ENCODE measurements at places on chromosomes 7 and 10.
A peak's percentile ranks its signal among the peaks of the same experiment; 100 is the strongest.

- no peak overlapping the region for H3K4me3 ChIP-seq
- DNase-seq, result no peak
- H3K36me3 ChIP-seq, result no peaks in the 10 kb centered on the region
- H3K4me1 ChIP-seq, result no peaks in the 10 kb centered on the region
- H3K27ac ChIP-seq, result no peak overlapping the region
- H3K27me3 ChIP-seq, result no peaks in the 10 kb centered on the region
These were observed 69.4 kb downstream of the WIPF3 start for GRCh38 chr7:29875741-29876140.

- peaks cover 12% of the 10 kb centered on the region for H3K4me1 ChIP-seq
- H3K27me3 ChIP-seq, result no peaks in the 10 kb centered on the region
- peak; percentile 21 for DNase-seq
These were observed 39.9 kb downstream of the RBM17 start for GRCh38 chr10:6128591-6129251.

DNA sequence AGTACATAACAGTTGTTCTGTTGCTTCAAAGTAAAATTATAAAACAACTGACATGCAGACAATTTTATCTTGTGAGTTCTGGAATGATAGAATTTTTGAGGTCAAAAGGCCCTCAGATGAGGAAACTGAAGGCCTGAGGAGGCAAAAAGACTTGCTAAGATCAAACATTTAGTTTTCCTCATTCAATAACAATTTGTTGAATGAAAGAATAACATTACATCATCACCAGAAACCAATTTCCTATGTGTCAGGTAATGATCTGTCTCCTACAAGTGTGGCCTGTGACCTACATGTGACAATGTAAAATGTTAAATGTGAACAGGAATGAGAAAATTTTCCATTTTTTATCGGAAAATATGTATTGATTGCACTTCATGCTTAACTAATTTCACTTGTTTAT, 16.6 kb upstream of the ASB4 start:
- H3K27me3 ChIP-seq, result no peaks in the 10 kb centered on the region
- DNase-seq, result no peak
- H3K4me1 ChIP-seq, result peaks cover 7% of the 10 kb centered on the region
- H3K4me3 ChIP-seq, result no peak overlapping the region
- no peak overlapping the region for H3K27ac ChIP-seq

GRCh38 chr10:60155099-60155877, 234.4 kb downstream of the ANK3 start:
- no peaks in the 10 kb centered on the region for H3K4me1 ChIP-seq
- DNase-seq, result no peak
- H3K27ac ChIP-seq, result no peak overlapping the region
- H3K36me3 ChIP-seq, result no peaks in the 10 kb centered on the region
- no peak overlapping the region for H3K4me3 ChIP-seq

- no peak overlapping the region for H3K27ac ChIP-seq
- no peaks in the 10 kb centered on the region for H3K4me1 ChIP-seq
- H3K4me3 ChIP-seq, result no peak overlapping the region
These were observed 31.4 kb downstream of the ANK3 start for GRCh38 chr10:60358282-60358681.

- H3K4me3 ChIP-seq, result peak overlapping the region; percentile 95
- no peaks in the 10 kb centered on the region for H3K27me3 ChIP-seq
- DNase-seq, result peak; percentile 78
- H3K27ac ChIP-seq, result peak overlapping the region; percentile 96
These were observed 1.1 kb downstream of the DDIT4 start for GRCh38 chr10:72274730-72275350.

DNA sequence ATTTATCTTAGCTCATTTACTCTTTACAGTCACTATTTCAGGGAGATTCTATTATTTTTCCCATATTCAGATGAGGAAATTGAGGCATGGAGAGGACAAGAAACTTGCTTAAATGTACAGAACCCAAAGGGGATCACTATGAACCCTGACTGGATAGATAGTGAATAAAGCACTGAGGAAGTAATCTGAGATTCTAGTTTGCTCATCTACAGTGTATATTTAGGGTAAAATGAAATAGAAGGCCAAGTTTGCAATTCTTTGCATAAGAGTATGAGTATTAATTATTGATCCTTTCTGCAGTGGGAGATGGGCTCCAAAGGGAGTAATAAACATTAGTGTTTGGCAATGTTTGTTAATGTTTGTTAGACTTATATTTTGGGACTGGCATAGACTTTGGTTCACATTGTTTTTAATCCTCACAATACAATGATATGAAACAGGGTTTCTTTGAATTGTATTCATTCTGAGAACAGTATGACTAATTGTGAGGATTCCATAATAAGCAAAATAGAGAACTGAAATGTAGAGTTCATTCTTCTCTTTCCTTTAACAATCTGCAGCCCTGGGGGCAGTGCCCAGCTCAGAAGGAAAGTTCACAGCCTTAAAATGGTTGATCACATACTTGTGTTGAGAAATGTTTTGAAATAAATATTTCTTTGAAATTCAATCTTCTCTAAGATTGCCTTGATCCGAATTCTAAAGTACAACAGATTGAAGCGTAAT, 131.0 kb upstream of the ZNF804B start:
- DNase-seq, result no peak
- no peaks in the 10 kb centered on the region for H3K4me1 ChIP-seq
- H3K36me3 ChIP-seq, result no peaks in the 10 kb centered on the region

GRCh38 chr10:128608791-128609190, 482.6 kb upstream of the MKI67 start:
- no peaks in the 10 kb centered on the region for H3K36me3 ChIP-seq
- no peaks in the 10 kb centered on the region for H3K27me3 ChIP-seq
- no peaks in the 10 kb centered on the region for H3K4me1 ChIP-seq
- no peak overlapping the region for H3K4me3 ChIP-seq

DNA sequence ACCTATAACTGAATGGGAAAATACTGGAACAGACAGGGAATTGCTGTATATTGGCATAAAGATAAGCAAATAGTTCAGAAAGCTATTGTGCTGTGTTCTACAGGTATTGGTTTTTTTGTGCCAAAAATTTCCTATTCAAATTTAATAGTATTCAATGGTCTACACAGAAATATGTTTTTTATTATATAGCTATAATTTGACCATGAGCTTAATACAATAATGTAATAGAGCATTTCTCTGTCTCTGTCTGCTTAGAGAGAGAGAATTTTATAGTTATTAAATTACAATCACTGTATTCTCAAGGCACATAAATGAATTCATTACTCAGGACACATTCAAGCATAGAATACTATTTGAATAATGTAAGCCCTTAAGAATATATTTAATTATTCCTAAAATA, 62.3 kb upstream of the FZD8 start:
- H3K36me3 ChIP-seq, result no peaks in the 10 kb centered on the region
- no peak overlapping the region for H3K27ac ChIP-seq
- no peaks in the 10 kb centered on the region for H3K4me1 ChIP-seq
- no peak for DNase-seq

GRCh38 chr7:83608716-83609115, 40.2 kb downstream of the SEMA3E start:
- H3K4me3 ChIP-seq, result no peak overlapping the region
- no peak overlapping the region for H3K27ac ChIP-seq
- H3K36me3 ChIP-seq, result no peaks in the 10 kb centered on the region
- no peaks in the 10 kb centered on the region for H3K4me1 ChIP-seq

GRCh38 chr7:112880818-112881418, 90.7 kb upstream of the TMEM168 start:
- H3K27me3 ChIP-seq, result no peaks in the 10 kb centered on the region
- no peak overlapping the region for H3K27ac ChIP-seq
- H3K4me3 ChIP-seq, result no peak overlapping the region
- no peak for DNase-seq
- no peaks in the 10 kb centered on the region for H3K4me1 ChIP-seq

- no peak for DNase-seq
- no peaks in the 10 kb centered on the region for H3K4me1 ChIP-seq
- no peaks in the 10 kb centered on the region for H3K27me3 ChIP-seq
- no peak overlapping the region for H3K4me3 ChIP-seq
- no peaks in the 10 kb centered on the region for H3K36me3 ChIP-seq
These were observed 30.8 kb upstream of the SMNDC1 start for GRCh38 chr10:110335314-110336064.

DNA sequence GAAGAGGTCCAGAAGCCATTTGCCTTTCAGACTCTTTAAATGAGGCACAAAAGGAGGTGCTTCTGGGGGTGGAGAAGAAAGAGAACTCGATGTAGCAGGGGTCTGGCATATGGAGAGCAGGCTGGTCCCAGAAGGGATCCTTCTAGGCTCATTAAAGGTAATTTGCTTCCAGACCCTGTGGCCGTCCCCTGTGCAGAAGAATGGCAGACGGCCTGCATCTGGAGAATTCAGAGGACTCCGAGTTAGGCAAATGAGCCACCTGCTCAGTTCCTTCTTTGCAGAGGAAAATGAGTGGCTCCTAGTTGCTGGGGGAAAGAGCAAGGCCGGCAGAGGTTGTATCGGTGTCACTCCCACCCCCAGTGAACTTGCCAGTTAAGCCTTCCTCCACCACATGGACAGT, 73.8 kb upstream of the FAM180A start:
- no peaks in the 10 kb centered on the region for H3K27me3 ChIP-seq
- DNase-seq, result no peak
- H3K36me3 ChIP-seq, result no peaks in the 10 kb centered on the region

DNA sequence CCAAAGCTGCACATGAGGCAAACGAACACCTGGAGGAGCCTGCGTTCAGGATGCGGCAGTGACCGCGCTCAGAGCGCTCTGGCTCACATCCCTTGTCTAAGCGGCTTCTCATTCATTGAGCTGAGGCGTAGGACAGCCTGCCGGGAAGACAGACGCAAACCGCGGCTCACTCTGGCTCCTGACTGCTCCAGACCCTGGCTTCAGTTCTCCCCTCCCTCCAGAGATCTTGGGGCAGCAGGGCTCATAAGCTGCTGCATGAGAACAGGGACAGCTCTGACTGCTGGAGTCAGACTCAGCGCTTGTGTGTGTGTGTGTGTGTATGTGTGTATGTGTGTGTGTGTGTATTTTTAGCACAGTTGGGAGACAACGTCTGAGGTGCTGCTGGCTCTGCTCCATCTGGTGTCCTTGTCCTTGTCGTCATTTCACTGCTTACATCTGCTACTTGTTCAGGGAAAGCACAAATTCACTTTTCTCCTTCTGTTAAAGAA, 15.8 kb upstream of the LYZL2 start:
- H3K4me1 ChIP-seq, result no peaks in the 10 kb centered on the region
- no peak overlapping the region for H3K27ac ChIP-seq
- no peak for DNase-seq
- no peaks in the 10 kb centered on the region for H3K36me3 ChIP-seq
- peaks cover 3% of the 10 kb centered on the region for H3K27me3 ChIP-seq
- no peak overlapping the region for H3K4me3 ChIP-seq

DNA sequence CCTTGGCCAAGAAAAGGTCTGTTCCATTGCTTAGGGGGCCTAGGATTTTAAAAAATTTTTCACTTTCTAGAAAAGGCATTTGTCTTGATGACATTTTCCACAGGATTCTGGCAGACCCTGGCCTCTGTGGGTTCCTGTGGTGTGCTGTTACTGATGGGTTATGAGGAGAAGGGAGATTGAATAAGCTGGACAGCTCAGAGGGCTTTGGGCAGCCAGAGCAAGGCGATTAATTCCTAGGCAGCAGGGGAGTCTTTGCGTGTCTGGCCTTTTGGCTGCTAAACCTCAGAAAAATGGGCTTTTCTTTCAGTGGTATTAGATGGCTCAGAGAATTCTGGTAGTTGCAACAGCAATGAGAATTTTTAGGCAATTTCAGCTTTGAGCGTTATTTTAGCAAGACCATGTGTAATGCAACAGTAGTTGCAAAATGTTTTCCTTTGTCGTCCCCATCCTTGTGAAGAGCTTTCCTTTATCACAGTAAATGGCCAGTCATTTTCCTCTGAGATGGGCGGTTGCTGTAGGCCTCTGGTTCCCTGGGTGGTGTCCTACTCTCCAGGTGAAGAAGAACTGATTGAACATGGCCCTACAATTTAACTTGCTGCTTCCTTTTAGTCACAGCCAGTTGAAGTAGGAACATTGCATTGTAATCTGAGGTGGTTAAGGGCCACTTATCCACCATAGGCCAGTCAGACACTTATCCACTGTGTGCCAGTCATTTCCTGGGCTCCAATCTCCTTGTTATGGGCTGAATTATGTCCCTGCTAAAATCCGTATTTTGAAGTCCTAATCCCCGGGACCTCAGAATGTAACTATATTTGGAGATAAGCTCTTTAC, 43.2 kb downstream of the SH2D4B start:
- no peak for DNase-seq
- no peaks in the 10 kb centered on the region for H3K4me1 ChIP-seq
- H3K27ac ChIP-seq, result no peak overlapping the region
- H3K4me3 ChIP-seq, result no peak overlapping the region
- H3K36me3 ChIP-seq, result no peaks in the 10 kb centered on the region

DNA sequence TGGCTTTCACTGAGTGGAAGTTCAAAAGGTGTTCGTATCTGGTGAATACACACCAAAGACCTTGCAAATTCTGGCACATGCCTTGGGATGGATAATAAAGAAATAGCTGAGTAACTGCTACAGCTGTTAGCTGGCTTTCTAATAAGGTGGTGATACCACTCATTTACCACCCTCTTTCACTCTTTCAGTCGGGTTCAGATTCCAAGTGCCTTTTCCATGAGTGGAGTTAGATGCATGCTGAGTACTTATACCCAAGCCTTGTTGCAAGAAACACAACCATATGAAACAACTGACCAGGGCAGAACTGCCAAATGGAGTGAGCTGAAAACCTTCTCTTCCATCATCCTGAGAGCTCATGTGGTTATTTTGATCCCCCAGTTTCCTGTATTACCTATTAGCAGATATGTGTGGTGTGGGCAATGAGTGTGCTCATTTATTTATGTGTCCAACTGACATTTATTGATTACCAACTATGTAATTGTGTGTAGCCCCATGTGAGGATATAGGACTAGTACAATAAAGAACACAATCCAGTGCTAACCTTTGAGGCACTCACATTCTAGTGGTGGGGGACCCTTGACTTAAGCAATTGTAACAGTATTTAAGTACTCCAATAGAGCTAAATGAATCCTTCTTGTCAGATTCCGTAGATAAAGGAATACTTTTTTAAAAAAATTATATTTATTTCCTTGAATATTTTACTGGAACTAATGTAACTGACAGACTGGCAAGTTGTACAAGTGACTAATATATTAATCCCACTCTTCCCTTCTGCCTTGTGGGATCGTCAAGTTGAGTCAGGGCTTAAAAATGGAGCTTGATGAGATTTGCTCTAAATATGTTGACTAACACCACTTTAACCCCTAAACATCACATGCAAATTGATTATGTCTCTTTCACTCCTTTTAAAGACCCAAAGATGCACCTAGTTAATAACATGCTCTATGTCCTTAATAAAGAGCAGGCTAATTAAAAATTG, 124.7 kb downstream of the ARID5B start:
- DNase-seq, result no peak
- no peak overlapping the region for H3K27ac ChIP-seq
- H3K36me3 ChIP-seq, result no peaks in the 10 kb centered on the region
- H3K4me3 ChIP-seq, result no peak overlapping the region
- H3K27me3 ChIP-seq, result no peaks in the 10 kb centered on the region

- H3K4me3 ChIP-seq, result peak overlapping the region; percentile 99
- H3K27me3 ChIP-seq, result no peaks in the 10 kb centered on the region
- peaks cover 17% of the 10 kb centered on the region for H3K36me3 ChIP-seq
These were observed 982 bp downstream of the SFXN3 start for GRCh38 chr10:101031796-101032636.

Measured in naive thymus-derived CD4-positive, alpha-beta T cell (primary cell).